ENCODE measurements at places on chromosomes 5 and 9.

DNA sequence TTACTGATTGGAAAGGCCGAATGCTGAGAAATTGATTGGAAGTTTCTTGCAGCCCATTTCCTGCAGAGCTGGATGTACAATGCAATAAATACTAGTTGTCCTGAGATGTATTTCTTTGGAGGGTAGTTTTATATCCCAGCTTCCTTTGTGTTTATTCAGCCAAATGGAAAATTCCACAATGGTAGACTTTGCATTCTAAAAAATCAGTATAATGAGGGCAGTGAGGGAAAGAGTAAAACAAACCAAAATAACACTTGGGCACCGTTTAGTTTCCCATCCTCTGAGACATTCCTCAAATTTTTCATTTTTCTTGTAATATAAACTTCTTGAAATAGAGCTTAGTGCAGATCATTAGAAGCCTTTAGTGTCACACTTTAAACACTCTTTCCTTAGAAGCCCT, 379.4 kb downstream of the EBF1 start:
- no peak for DNase-seq

DNA sequence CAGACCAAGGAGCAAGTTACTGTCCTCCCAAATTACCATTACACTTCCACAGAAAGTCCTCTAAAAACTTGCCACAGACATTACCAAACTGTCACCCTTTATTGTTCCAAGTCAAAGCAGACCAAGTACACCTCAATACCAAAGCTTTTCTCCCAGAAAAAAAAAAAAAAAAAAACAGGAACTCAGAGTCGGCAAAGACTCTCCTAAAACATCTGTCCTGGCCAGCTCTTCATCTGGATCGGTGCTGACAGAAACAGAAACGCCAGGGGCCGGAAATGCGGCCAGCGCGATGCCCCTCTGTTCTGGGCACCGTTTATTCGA, 718 bp downstream of the DEPDC1B start:
- DNase-seq: no peak

- no peak for DNase-seq
Measured at GRCh38 chr5:150277043-150277442, 12.5 kb downstream of the CAMK2A start.

DNA sequence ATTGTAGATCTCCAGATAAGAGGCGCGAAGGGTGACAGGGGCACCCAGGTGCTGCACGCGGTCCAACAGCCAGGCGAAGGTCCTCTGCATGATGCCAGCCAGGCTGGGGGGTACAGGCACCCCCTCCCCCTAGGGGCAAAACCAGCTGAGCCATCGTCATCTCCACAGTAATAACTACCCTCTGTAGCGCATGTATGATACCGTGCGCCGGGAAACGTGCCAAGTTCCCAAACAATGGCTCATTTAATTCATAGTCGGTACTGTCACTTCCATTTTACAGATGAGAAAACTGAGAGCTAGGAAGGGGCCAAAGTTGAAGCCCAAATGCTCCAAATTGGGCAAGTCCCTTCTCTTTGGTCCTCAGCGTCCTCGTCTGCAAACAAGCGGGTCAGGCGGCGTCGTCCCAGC, 1.5 kb downstream of the KIF12 start:
- DNase-seq: no peak

DNA sequence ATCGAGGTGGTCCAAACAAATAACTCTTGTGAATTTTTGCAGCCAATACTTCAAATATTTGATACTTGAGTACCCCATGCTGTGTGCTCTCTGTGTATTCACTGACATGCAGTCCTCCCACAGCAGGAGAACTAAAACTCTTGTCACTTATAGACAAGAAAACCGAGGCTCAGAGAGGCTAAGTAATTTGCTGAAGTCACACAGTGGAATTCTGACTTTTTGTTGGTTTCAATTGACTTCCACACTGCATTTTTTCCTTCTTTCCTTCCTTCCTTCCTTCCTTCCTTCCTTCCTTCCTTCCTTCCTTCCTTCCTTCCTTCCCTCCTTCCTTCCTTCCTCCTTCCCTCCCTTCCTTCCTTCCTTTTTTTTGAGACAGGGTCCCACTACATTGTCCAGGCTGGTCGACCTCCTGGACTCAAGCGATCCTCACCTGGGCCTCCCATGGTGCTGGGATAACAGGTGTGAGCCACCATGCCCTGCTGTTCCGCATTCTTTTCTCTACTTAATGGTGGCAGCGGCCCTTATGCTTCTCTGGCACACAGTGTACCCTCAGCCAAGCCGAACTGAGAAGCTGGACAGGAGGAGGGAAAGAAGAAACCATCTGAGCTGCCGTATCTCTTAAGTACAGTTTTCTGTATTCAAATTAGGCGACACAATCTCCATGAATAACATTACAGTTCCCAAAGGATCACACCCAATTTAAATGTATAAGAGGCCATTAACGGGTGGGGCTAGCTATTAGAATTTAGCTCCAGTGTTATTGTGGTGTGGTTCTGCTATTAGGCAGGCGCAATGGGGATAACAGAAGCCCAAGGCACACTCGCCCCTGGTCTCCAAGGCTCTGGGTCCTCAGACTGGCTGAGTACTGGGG, 38.4 kb upstream of the GRHPR start:
- DNase-seq: no peak

GRCh38 chr5:68285851-68286611, 70.5 kb downstream of the PIK3R1 start:
- DNase-seq: no peak

- DNase-seq: no peak
Measured at GRCh38 chr5:14676320-14676719, 11.8 kb downstream of the OTULIN start.

DNA sequence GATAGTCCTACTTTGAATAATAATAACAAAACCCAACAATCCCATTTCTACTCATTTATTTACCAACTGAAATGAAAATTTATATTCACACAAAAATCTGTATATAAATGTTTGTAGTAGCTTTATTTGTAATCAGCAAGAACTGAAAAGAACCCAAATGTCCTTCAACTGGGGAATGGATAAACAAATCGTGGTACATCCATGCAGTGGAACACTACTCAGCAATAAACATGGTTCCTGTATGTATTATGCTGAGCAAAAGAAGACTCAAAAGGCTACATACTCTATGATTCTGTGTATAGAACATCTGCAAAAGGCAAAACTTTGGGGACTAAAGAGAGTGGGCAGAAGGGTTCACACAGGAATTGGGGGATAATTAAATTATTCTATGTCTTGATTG, 136.1 kb upstream of the HAND1 start:
- no peak for DNase-seq

- no peak for DNase-seq
Measured at GRCh38 chr5:149264439-149265067, 7.1 kb upstream of the AFAP1L1 start.

- no peak for DNase-seq
Measured at GRCh38 chr9:121942866-121943382, 150.2 kb downstream of the TTLL11 start.

DNA sequence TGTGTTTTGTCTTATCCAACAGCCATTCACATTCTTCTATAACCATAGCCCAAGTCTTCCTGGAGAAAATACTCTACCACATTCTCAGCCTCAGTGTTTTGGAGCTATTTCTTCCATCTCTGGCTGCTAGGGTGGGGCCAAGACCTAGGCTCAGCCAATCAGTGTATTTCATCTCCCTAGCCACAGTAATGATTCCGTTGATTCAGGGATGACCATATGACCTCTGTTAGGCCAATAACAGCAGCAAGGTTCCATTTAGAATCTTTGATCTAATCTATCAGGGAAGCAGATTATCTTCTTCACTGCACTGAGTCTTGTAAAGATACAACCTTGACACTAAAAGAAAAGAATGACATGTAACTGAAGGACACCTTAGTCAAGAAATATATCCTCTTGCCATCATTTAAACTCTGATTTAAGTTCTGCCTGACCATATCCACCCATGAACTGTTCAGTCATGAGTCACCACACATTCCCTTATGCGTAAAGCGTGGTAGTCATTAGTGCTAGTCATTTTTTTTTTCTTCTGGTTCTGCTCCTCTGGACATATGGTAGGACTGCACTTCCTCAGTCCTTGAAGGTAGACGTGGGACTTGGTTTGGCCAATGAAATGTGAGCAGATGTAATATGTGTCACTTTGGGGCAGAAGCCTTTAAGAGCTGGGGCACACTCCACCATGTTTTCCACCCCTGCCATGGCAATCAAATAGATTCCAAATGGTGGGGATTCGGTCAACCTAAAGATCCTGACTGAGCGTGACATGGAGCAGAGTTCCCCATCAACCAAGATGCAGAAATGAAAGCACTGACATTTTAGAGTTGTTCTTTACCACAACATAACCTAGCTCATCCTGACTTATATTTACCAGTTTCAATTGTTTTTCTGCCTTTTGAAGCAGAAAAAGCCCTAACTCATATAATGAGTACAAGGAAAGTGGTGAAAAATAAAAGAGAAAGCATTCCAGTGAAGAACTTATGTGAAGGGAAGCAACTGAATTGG, 12.7 kb upstream of the PRELID2 start:
- DNase-seq: no peak

DNA sequence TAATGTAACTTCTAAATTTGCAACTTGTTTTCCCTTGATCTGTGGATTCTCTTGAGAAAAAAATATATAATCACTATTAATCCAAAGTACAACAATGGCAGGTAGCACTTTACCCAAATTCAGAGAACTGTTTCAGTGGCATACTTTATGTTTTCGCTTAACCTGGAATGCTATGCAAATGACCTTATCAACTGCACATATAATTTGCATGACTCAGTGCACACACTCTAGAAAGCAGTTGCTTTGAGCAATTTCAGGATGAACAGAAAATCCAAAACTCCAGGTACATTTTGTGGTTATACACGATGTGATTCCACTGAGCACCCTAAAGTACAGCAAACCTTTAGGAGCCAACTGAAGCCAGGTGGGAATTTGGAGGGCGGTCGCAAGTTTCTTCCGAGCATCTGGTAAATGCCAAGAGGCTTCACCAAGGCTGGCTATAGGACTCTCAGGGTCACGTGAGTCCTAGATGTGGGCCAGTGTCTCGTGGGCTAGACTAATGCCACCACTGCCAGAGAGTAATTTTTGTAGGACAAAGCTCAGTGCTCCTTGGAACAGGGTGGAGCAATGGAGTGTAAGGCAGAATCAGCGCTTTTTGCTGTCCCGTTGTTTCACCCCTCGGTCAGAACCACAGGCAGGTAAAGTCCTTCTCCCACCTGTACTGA, 37.3 kb downstream of the DMGDH start:
- no peak for DNase-seq

DNA sequence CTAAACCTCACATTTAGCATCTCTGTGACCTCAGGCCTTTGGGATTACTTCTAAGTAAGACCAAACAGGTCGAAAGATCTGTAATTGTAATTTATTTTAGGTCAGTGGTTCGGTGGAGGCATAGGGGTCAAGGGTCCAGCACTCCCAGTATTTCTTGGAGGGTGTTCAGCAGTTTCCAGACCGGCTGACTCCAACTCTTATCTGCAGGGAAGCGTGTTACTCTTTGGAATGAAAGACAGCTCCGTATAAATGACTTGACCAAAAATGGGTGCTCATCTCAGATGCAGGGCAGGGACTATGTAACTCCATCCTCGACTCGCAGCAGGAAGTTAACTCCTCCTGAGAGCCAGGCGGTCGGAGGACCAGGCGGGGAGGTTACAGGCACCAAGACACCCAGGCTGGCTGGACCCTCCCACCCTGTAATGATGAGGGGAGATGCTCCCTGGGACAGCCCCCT, 620 bp upstream of the VPS13A start:
- DNase-seq: no peak

DNA sequence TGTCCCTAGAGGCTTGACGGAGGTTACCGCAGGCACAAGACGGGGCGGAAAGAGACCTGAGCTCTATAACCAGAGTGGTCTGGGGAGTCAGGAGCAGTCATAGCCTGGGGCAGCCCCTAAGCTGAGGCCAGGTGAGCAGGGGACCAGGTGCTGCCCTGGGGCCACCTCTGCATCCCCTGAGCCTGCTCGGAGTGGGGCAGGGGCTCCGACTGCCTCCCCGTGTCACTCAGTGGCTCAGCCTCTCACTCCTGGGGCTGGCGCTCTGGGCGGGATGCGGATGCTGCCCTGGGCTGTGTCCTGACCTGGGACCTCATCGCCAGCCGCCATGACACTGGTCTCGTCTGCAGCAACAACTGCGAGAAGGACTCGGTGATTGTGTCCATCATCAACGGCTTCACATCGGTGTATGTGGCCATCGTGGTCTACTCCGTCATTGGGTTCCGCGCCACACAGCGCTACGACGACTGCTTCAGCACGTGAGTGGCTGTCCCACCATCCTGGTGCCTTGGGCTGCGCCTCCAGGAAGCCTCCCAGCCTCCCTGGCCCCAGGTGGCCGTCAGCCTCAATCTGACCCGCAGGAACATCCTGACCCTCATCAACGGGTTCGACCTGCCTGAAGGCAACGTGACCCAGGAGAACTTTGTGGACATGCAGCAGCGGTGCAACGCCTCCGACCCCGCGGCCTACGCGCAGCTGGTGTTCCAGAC, 8.8 kb upstream of the SLC6A18 start:
- no peak for DNase-seq

GRCh38 chr5:177601577-177602457, 1.9 kb downstream of the B4GALT7 start:
- DNase-seq: no peak

GRCh38 chr9:132637351-132637750, 32.4 kb downstream of the DDX31 start:
- DNase-seq: no peak

DNA sequence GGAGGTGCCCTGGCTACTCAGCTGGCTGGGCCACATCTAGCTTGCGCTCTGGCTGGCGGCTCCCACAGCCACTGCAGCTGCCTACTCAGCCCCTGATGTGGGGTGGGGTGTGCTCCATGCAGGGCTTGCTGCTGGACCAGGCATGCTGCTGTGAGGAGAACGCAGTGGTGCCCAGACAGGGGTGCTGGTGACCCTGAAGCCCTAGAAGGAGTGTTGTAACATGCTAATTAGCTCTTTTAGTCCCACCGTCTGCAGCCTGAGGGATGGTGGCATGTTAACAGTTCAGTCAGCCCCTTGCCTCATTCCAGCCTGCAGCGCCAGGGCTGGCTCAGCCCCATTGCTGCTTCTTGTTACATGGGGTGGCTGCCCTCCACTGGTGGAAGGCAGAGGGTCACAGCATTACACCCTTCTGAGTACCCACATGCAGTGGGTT, 642.3 kb downstream of the DMRTA1 start:
- DNase-seq: no peak

DNA sequence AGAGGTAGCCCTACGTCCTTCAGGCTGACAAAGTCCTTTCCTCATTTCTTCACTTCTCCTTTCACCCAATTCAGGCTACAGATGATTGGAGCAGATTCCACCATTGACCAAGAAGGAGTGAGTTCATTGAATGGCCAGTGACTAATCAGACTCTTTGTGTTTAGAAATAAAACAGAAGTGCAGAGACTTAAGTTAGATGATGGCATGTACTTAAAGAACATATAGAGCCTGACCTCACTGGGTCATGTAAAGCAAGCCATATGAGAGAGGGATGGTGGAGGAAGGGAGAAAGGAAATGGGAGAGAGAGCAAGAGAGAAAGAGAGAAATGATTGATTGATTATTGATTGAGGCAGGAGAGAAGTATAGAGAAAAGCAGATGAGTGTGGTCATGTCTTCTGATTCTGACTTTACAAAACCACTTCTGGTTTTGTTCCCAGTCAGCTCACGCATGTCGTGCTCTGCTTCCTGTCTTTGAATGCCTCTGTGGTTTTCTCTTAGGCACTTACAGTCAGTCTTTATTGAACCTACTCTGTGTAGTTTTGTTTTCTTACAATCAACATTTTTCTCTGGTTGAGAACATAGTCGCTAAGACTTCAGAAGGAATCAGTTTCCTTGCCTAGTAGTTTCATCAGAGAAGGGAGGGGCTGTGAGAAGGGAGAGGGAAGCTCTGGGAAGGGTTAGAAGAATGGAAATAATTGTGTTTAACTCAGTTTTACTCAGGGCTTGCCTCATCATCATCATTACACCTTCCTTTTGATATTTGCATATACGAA, 149.2 kb upstream of the KLF9 start:
- DNase-seq: no peak

- no peak for DNase-seq
Measured at GRCh38 chr5:110269478-110270142, 456.9 kb downstream of the TMEM232 start.
